CD8-positive, alpha-beta memory T cell (primary cell): ENCODE measurements at places on chromosomes 4 and X. TPM values are rescaled to one million over a fixed set of nuclear protein-coding genes. Genes with fewer than 3 reads are reported as not detected.
A peak's percentile ranks its signal among the peaks of the same experiment; 100 is the strongest.

DNA sequence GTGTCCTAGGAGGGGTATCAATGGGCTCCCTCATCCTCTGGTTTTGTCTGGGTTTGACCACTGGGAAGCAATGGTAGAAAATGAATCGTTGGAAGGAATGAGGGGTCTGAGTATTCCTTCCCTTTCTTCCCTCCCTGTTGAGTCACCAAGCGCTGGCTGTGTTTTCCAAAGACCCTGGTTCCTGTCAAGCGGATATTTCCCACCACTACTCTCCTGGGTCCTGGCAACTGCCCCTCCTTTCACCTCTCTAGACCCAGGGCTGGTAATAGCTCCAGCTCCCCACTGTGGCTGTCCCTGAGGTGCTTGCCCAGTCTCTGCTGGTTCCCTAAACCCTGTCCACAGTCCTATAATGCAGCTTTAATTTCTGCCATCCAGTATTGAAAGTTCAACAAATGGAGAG, 22.2 kb downstream of the SMIM43 start:
- H3K27ac ChIP-seq: no peak overlapping the region
- H3K4me3 ChIP-seq: no peak overlapping the region
- H3K4me1 ChIP-seq: no peaks in the 10 kb centered on the region

TSPAN6 gene
- 0.07 TPM for total RNA-seq

GRCh38 chr4:56050625-56051024, 101.9 kb downstream of the CEP135 start:
- H3K36me3 ChIP-seq: no peaks in the 10 kb centered on the region
- H3K27me3 ChIP-seq: peaks cover 23% of the 10 kb centered on the region
- no peak overlapping the region for H3K27ac ChIP-seq
- no peak for DNase-seq

DNA sequence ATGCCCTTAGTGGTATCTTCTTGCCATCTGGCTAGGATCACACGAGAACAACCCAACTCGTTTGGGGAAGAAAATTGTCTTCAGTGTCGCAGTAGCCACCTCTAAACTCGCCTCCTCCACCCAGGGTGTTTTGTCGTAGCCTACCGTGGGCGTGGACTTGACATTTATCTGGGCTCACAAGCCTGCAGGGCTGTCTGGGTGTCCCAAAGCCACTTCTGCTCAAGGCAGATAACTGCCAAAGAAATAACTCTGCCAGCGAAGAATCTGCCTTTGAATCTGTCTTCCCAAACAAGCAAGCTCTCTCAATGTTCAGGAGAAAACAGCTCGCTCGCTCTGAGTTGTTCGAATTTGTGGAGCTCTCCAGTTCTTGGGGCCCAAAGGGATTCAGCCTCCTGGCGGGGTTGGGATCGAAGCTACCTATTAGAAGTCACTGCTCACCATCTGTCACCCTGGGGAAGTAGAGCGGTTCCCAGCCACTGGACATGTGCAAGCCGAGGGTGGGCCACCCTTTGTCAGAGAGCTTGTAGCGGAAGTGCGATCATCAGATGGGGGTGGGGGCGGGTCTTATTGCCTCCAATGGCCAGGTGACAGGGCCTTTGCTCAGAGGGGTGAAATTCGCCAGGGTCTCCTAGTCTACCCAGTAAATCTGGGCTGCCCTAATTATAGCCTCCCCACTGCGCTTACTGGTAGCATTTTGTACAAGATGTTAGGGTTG, 14.8 kb downstream of the BLOC1S4 start:
- H3K36me3 ChIP-seq: no peaks in the 10 kb centered on the region
- DNase-seq: no peak
- peak overlapping the region; percentile 83 for H3K27ac ChIP-seq

NUP62CL gene
- total RNA-seq: 2.6 TPM

GPR119 gene
- total RNA-seq: not detected

- no peaks in the 10 kb centered on the region for H3K36me3 ChIP-seq
- no peak for DNase-seq
- no peaks in the 10 kb centered on the region for H3K27me3 ChIP-seq
- no peak overlapping the region for H3K27ac ChIP-seq
- H3K4me3 ChIP-seq: no peak overlapping the region
- H3K4me1 ChIP-seq: peaks cover 37% of the 10 kb centered on the region
Observed at GRCh38 chr4:42673082-42673425, 16.1 kb upstream of the ATP8A1 start.

DNA sequence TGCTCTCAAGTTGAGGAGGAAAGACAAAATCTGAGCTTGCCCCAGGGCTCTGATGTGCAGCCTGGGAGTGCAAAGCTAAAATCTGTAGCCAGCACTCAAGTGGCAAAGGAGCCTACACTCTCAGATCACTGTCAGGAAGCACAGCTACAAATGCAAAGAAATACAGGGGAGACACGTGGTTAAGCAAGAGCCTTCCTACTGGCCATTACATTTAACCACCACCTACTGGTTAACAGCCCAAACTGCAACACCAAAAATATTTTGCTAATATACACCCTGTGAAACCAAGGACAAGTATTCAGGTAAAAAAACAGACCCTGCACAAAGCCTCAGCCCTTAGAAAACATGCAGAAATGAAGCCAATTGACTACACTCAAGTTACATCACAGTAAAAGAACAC, 170.4 kb upstream of the FGF16 start:
- no peaks in the 10 kb centered on the region for H3K27me3 ChIP-seq
- DNase-seq: no peak
- H3K36me3 ChIP-seq: no peaks in the 10 kb centered on the region
- H3K4me3 ChIP-seq: no peak overlapping the region

HTRA3 gene
- not detected for total RNA-seq

GRCh38 chr4:15888515-15888914, 50.0 kb downstream of the FGFBP1 start:
- H3K4me3 ChIP-seq: no peak overlapping the region
- H3K27ac ChIP-seq: no peak overlapping the region
- DNase-seq: no peak
- no peaks in the 10 kb centered on the region for H3K4me1 ChIP-seq
